ENCODE measurements at places on chromosomes 13 and 19.

DNA sequence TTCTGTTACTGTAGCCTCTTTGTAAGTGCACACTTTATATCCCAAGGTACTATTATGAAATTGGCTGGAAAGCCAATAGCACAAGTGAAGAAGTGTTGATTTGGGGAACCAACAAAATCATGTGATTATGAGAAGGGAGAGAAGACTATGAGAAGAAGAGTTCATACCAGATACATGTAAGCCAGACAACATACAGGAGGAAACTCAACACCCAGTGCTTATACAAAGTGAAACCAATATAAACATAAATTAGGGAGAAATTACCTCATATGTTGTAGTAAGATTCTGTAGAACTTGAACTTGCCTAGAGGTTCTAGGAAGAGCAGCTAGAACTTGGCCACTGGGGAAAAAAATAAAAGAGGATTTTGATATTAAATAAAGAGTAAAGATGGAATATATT, 17.4 kb downstream of the CPB2 start:
- no peak for DNase-seq

DNA sequence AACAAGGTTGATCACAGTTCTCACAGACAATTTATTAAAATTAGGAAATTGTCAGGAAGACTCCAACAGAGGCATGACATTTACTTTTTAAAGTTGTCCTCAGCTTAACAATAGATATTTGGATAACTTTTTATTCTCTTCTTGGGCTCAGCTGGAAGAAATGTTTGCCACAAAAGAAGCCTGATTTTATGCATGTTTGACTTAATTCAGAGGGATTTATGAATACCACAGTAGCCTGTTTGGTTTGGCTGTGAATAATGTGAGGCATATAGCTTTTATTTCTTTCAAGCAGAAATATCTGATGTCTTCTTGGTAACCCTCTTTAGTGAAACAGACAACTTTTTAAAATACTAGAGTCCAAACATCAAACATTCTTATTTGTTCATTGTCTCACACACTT, 1464.5 kb upstream of the SLC10A2 start:
- no peak for DNase-seq

DNA sequence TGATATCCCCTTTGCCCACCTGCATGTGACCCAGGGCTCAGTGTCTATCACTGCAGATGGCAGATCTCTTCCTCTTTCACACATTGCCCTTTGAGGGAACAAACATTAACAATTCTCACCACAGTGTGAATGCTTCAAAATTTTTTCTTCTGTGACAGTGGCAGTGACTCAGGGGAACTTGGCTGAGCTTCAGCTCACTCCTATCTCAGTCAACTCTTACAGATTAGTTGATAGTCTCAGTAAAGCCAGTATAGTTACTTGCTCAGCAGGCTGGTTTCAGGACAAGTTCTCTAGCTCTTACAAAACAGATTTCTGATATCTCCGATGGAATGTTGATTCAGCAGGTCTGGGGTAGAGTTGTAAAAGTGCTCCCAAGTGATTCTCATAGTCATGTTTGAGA, 166.9 kb downstream of the DLEU7 start:
- no peak for DNase-seq

DNA sequence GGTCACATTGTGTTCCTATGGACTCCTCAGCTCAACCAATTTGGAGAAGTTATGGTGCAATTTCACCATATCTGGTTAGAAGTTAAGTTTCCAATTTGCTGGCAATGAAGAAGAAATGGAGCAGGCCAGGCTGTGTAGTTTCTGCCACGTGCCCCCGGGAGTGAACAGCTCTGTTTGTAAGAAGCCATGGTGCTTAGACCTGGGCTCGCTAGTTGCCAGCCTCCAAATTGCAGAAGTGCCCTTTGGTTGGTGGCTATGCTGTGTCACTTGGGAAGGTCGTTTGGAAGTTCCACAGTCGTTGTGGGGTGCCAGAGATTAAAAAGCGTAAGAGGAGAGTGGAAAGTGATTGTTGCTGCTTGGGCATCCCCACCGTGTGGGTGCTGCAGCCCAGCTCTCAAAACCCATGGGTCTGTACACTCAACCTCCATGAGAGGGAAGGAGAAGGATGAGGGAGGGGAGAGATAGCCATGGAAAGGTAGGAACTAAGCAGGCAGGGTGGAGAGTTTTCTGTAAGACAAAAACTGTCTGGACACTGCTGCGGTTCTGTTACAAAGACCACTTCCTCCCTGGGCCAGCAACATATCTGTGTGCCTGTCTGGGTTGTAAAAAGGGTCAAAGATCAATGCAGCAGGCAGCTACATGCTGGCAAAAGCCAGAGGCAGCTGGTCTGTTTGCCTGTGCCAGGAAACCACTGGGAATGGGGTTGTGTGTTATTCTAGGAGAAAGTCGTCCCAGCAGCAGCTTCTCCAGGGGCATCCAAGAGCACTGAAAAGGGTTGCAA, 10.8 kb downstream of the ALOX5AP start:
- DNase-seq, result no peak

GRCh38 chr19:46309056-46309455, 12.2 kb downstream of the HIF3A start:
- DNase-seq, result no peak

GRCh38 chr19:36152019-36152351, 262 bp downstream of the COX7A1 start:
- DNase-seq, result no peak

DNA sequence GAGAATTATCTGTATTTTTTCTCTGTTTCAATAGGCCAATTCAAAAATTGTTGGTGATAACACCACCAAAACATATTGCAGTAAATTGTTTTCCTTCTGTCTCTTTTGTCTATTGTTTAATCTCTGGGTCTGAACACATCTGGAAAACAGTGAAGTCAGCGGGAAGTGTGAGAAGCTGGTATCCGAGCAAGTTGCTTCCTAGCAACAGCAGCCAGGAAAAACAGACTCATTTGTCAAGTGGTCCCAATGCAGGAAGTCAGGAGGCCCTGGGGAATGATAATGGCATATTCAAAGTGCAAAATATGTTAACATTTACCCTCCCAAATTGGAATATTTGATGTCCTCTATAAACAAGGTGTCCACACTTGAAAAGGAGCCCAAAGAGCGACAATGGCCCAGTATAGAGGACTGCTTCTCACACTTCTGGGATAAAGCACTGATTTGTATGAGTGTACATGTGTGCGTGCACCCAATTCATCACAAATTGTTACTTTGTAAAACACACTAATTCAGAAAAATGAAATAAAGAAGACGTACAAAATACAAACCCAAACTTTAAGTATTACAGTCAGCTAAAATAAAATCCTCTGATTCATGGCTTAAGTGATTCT, 515.0 kb downstream of the TBC1D4 start:
- DNase-seq, result no peak

DNA sequence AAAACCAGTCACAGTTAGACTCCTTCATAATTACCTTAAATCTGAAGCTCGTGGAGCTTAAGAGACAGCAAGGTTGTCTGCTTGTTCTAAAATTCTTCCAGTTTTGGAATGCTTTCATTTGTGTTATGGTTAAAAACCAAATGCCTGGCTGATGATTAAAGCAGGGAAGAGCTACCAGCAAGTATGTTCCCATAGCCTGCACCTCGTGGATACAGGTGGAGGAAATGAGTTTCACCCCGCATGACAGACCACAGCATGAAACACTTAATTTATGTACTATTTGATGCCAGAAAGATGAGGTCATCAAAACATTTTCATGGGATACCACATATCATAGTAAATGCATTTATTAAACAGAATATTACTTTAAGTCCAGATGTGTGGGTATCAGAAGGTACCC, 416 bp upstream of the DOCK9 start:
- no peak for DNase-seq

DNA sequence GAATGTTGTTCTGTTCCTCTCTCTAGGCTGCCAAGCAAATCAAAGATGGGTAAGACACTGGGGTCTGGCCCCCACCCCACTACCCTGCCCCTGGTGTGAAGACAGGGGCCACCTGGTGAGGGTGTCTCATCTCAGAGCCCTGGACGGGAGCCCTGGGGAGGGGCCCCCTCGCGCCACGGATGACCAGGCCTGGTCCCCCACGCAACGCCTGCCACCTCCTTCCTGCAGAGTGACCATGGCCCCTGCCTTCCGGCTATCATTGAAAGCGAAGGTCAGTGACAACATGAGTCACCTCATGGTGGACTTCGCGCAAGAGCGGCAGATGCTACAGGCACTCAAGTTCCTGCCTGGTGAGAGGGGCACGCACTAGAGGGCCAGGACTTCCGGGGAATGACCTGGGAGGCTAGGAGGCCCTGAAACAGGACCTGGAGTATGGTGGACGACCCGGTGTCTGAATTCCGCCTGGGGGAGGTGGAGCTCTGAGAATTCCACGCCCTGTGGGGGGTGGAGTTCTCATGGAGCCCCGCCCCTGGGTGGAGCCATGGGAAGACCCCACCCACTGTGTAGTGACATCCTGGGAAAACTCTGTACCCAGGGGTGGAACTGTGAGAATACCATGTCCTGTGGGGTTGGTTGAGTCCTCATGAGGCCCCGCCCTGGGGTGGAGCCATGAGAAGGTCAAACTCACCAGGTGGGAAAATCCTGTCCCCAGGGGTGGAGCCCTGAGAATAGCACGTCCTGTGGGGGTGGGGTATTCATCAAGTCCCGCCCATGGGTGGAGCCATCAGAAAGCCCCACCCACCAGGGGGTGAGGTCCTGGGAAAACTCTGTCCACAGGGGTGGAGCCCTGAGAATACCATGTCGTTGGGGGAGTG, 6.1 kb downstream of the FSD1 start:
- no peak for DNase-seq
